ENCODE measurements at places on chromosomes 1 and 21.

DNA sequence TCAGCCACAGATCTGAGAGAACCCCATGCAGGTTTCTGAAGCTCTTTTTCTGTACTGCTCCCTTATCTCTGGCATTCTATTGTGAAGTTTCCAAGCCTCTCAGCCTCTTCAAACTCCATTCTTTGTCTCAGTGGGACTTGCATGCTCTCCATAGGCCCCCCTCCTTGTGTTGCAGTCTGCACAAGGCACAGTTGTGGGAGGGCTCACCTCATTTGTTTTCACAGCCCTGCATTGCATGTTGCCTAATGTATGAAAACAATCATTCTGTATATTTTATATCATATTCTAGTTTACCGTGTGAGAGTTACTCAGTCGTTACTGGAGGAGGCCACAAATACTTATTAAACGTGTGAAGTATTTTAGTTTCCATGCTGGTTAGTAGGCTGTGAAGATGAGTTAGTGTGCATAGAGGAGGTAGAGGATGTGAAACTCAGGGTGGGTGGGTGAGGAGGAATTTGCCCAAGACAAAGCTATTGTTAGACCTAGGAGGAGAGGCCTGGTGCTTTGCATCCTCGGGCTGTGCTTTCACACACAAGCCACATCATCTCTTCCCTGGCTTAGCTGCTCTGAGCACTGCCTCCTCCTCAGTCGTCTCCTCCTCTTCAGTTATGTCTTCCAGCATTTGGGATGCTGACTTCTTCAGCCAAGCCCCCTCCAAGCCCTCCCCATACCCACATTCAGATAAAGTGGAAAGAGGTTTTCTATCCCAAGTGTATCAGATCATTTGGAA is 7.8 kb upstream of the CHI3L2 start:
- no peak for DNase-seq

GRCh38 chr1:247417831-247418230 is 1.9 kb downstream of the NLRP3 start:
- no peak for DNase-seq

DNA sequence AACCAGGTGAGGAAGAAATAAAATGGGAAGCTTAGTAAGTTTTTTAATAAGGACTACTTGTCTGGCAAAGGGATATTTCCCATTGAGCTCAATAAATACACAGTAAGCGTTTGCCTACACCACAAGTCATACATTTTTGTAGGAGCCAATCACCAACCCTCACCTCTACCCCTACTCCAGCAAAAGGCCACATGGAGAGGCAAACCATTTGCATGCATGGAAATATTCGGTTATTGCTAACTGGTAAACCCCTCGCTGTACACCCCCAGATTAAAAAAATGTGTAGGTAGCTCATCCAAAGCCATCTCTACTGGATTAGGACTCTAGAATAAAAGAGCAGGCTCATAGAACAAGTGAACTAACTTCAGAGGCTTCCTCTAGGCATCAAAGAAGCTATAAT is 21.1 kb downstream of the PDPN start:
- no peak for DNase-seq

GRCh38 chr1:184193451-184193850 is 141.9 kb downstream of the TSEN15 start:
- DNase-seq, result no peak
